ENCODE measurements at places on chromosomes 16 and 17.
A peak's percentile ranks its signal among the peaks of the same experiment; 100 is the strongest.

DNA sequence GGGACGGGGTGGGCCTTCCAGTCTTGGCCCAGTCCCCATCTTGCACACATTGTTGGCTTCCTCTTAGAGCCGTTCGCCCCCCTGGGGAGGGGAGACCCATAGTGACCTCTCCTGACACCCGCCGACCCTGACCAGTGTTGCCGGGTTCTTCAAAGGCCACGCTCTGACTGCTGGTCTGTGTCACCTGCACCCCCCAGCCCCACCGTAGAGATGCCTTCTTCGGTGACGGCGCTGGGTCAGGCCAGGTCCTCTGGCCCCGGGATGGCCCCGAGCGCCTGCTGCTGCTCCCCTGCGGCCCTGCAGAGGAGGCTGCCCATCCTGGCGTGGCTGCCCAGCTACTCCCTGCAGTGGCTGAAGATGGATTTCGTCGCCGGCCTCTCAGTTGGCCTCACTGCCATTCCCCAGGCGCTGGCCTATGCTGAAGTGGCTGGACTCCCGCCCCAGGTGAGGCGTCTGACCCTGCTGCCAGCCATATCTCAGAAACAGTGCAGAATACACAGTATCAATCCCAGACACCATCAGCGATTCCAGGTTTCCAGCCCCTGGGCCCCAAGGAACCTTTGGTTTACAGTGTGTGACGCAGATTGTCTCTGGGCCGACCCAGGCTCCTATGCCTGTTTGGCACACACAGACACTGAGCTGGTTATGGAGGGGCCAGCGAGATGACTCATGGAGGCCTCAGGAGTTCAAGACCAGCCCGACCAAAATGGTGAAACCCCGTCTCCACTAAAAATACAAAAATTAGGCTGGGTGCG lies 1.3 kb downstream of the SLC26A11 start:
- no peak for DNase-seq

DNA sequence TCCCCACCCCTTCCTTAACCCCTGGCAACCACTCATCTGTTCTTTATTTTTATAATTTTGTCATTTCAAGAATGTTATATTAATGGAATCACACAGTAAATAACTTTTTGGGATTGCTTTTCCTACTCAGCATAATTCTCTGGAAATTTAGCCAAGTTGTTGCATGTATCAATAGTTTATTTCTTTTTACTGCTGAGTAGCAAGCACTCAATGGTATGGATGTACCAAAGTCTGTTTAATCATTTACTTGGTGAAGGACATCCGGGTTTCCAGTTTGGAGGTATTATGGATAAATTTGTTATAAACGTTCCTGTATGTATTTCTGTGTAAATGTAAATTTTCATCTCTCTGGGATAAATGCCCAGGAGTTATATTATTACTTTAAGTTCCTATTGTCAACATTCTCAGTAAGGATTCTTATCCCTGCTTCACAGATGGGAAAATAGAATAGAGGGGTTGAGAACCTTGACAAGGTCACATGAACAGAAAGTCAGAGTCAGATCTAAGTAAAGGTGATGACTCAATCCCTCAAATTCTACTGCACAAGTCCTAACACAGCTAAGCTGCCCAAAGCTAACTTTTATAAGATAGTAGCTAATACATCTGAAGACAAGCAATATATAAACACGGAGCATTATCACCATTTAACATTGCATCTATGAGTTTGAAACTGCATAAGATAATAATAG lies 62.4 kb upstream of the MTMR4 start:
- no peak for DNase-seq

- DNase-seq = no peak
These were observed 21.5 kb upstream of the CD300E start for GRCh38 chr17:74645010-74645409.

DNA sequence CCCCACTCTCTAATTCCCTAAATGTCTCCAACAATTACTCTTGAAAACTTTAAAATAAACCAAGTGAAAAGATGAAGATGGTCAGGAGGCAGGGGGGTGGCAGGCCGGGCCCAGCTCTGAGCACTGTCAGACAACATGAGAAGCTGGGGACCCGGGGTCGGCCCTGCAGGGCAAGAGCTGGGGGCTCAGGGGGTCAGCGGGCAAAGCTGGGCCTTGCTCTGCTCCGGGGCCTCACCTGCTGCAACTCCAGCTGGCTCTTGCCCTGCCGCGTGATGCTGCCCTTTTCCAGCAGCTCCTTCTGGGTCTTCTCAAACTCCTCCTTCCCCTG lies 14.8 kb downstream of the CTRB1 start:
- DNase-seq = no peak

DNA sequence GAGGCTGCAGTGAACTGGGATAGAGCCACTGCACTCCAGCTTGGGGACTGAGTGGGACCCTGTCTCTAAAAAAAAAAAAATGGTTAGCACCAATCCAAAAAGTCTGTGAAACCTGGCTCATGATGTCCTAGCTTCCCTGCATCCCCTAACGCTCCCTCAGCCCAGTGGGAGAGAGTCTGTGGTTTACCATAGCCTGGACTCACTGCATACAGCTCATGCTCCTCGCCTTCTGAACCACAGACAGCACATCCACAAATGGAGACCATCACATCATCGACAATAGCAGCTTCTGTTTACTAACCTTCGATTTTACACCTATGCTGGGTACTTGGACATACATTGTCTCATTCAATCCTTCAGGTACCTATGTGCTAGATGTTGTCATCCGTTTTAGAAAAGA lies 43.6 kb downstream of the NLRC5 start:
- no peak for DNase-seq

DNA sequence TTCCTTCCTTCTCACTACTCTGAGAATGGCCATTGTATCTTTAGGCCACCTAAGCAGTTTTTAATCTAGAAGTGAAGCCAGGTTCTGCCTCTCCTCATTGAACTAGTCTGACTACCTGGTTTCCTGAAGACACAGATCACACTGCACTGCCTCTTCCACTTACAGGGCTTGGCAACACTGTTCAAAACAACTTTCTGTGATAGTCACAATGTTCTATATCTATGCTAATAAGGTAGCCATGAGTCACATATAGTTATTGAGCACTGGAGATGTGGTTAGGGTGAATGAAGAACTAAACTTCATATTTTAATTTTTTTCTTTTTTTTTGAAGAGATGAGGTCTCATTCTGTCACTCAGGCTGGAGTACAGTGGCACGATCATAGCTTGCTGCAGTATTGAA lies 26.9 kb downstream of the RND2 start:
- no peak for DNase-seq

- no peak for DNase-seq
These were observed 198 bp upstream of the SHISA9 start for GRCh38 chr16:12901204-12901596.

GRCh38 chr17:41549596-41550039 lies 21.5 kb upstream of the KRT19 start:
- no peak for DNase-seq

- DNase-seq = no peak
These were observed 18.7 kb downstream of the DCUN1D3 start for GRCh38 chr16:20881503-20881878.

DNA sequence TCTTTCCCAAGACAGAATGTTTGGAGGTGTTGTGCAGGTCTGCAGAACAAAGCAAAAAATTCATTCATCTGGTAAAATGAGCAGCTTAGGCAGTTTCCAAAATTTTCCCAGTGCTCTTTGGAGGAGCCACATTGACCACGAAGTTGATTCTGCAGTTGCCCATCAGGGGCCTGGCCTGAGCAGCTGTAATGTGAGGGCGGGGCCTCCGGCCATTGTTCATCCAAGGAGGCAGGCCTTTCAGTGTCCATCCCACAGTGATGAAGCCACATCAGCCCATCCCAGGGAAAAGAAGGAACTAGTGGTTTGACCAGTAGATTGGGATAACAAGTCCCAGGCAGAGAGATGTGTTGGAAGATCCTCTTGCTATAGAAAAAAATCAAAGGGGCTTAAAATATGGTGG lies 10.1 kb downstream of the UBFD1 start:
- no peak for DNase-seq

DNA sequence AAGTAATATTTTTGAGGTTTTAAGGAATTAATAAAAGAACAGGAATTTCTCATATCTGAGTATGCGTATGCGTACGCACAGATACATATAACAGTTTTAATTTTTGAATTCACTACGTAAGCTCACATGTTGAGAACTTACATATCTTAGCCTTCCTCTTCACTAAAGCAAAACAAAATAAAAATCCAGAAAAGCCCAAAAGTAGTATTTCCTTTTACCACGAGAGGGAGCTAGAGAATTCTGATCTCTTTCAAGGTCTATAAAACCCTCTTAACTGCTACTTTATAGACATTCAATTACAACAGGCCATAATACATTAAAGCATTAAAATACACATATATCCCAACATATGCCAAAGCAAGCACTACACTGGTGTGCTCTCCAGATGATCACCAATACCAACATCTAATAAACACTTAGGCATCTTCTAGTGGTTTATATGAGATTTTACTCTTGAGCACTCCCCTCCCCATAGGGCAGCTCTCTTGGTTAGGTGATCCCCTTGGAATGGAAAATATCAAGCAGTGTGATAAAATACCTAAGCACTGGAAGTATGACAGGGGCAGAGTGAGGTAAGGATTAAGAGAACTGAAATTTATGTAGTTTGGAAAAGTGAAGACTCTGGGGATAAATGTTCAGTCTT lies 94.0 kb downstream of the SKAP1 start:
- DNase-seq = no peak

DNA sequence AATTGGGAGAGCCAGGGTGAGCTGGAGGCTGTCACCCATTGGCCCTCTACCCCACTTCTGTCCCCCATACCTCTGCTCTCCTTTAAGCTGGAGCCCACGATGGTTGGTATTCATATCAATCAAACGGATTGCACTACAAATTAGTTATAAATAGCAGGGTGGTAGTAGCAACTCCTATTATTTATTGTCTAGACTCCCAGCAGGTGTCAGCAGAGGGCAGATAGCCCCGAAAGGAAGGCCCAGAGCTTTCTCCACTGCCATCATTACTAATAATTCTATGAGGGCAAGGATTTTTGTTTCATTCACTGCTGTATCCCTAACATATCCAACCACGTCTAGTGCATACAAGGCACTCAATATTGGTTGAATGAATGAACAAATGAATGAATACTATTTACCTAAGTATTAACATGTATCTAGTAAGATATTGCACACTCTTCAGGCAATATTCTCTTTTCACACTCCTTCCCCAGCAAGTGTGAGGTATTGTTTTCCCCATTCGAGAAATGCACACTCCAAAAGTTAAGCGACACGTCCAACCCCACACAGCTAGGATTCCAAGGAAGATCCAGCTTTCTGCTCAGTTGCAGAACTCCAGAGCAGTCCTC lies 6.3 kb downstream of the C17orf50 start:
- DNase-seq = peak; percentile 36

DNA sequence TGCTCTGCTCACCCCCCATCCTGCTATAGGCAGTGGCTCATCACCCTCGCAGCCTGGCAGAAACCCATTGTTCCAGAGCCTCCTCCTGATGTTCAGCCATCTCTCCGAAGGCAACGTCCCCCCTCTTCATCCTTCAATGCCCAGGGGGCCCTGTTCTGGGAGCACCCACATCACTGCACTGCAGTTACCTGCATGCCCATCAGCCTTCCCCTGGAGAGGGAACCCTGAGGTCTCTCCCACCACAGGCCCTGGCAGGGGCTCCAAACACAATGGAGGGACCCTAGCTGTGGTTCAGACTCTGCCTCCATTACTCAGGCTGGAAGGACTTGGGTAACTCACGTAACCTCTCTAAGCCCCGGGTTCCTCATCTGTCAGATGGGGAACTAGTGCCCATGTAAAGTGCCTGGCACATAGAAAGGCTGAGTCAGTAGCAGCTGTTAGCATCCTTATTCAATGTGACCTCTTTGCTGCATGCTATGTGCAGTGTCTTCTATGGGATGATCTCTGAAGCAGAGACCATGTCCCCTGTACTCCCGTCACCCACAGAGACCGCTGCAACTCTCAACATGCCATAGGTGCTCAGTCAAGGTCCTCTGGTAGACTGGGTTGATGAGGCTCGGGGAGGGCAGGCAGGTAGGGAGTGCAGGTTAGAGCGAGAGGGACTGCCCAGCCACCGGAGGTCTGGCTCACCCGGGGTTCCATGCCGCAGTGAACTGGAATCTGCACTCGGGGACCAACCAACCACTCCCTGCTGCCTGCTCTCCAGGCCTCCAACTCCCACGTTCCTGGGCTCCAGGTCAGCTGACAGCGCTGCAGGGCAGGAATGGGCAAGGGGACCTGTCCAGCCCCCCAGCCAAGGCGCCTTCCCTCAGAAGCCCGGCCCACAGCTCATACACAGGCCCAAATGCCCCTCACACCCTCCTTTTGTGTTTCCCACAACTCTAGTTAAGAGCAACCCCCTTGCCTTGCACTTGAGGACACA lies 233.2 kb downstream of the ZNF423 start:
- no peak for DNase-seq

DNA sequence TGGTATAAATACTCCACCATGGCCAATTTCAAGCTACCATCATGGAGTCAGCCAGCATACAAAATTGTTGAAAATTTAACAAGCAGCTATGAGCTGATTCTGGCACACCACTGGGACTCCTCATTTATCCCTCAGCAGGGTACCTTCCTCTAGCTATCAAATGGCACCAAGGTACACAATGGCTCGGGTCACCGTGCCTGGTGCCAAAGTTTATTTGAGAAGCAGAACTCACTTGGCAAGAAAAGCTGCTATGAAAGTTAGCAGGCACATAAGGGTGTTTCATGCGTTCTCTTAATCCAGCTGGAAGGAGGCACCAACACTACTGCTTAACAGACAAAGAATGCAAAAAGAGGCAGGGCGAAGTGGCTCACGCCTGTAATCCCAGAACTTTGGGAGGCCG lies 51.6 kb downstream of the IKZF3 start:
- DNase-seq = no peak

DNA sequence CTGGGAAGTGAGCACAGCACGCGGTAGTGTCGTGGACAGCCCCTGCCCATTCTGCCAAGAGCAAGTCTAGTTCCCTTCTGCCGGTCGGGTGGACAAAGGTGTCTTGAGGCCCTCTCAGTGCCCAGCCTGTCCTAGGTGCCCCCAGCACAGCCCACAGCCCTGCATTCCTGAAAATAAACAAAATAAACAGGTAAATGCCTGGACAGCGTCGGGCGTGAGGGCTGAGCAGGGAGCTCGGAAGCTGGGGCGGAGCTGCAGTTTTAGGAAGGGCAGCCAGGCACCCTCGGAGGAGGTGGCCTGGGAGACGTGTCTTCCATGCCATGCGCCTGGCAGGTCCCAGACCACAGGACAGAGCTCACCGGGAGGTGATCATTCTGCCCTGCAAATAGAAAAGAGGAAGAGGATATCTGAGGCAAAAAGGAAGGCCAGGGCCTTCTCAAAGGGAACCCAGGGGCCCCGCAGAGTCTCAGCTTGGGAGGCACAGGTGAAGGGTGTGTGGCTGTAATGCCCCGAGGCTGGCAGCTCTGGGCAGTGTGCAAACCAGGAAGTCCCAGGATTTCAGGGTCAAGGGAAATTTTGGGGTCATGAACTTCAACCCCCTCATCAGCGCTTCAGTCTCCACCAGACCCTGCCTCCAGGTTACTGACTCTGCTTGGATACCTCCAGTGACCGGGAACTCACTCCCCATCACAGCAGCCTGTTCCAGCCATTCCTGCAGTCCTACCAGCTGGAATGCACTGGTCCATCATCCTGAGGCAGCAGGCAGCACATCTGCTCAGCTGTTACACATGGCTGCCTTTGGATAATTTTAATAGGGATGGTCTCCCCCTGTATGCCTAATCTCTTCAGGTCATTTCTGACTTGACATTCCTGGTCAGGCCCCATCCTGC lies 1.7 kb downstream of the ZNF469 start:
- DNase-seq = no peak
